Stimulated activated CD8-positive, alpha-beta memory T cell treated with anti-CD3 and anti-CD28 coated beads, Interleukin-7, amount 100 ng/mL, for 1 hour (primary cell): ENCODE measurements at places on chromosomes 5 and 9.

GRCh38 chr5:73213566-73213998, 40.6 kb downstream of the TMEM174 start:
- no peak for DNase-seq

- no peak for DNase-seq
Observed at GRCh38 chr5:95940758-95941682, 20.6 kb downstream of the ELL2 start.

- DNase-seq: no peak
Observed at GRCh38 chr5:22258139-22258538, 595.0 kb downstream of the CDH12 start.

GRCh38 chr9:16125629-16126028, 572.8 kb downstream of the CCDC171 start:
- no peak for DNase-seq

DNA sequence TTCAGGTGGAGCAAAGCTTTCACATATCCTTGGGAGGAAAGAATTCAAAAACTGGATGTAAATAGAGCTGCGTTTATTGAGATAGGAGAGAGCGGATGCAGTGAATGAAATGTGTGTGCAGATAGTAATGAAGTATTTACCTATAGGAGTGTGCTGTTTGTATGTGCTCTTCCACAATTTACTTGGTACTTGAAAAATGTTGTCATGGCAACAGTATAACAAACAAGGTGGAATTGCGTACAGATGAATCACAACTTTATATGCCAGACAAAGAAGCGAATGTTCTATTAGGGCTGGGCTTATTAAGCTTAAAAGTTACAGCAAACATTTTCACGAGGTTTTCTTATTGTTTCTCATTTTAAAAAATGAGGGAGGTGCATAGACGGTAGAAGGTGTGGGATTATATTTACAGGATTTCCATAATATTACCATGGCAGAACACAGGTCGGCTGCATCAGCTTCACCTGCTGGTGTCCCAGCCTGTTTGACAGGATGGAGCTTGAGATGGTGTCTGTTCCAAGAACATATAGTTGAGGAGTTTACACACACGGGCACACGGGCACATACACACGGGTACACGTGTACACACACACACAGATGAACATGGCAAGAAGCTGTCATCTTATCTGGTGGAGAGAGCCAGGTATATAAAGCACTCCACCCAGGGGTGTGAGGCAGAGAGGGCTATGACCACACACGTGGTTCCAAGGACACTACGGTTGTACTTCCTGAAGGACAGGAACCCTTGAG, 155.7 kb downstream of the RMI1 start:
- no peak for DNase-seq

GRCh38 chr9:117679416-117679815, 24.8 kb upstream of the TLR4 start:
- DNase-seq: no peak

DNA sequence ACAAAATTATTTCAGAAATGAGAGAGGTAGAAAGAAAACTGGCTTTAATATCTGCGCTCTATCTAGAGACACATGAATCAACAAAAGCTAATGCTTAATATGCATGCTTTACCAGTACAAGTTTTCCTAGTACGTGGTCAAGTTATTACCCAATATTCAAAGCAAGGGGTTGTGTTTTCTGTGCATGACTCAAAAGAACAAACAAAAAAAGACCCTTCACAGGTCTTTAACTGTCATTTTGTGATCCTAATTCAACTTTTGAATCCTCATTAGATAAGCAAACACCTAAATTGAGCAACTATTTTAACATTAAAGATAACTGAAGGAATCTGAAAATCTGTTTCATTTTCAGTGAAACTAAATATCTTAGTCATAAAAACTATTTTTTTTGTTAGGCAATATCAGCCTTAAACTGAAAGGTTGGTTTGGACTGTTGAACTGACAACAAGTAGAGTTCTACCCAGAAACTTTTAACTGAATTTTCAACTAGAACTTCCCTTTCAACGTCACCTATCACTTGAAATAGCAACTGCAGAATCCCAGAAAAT, 12.5 kb downstream of the ST8SIA4 start:
- no peak for DNase-seq

DNA sequence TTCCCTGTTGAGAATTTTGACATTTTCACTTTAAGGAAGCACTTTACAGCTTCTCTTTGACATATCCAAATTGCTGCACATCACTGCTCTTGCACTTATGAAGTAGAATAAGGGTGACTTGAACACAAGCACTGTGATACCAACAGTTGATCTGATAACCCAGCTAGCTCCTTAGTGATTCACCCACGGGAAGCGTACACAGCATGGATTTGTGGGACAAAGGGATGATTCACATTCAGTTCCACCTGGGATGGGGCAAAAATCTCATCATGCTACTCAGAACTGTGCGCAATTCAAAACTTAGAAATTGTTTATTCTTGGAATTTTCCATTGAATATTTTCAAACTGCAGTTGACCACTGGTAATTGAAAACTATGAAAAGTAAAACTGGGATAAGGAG, 1565.5 kb upstream of the CDH9 start:
- no peak for DNase-seq

DNA sequence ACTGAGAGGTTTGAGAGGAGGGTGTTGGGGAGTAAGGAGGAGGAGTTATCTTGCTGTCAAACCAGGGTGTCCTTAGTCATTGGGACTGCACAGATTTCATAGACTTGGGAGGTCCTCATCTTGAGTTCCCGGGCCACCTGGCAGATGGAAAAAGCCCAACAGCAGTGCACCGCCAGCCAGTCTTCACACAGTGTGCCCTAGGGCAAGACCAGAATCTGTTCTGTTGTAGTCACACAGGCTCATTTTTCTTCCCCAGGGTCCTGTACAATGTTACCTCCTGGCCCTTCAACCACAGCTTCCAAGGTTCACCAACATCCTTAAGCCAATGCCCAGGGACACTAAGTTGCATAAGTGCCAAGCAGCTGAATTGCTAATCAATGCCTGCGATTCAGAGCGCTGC, 21.0 kb downstream of the PLAC8L1 start:
- DNase-seq: no peak

DNA sequence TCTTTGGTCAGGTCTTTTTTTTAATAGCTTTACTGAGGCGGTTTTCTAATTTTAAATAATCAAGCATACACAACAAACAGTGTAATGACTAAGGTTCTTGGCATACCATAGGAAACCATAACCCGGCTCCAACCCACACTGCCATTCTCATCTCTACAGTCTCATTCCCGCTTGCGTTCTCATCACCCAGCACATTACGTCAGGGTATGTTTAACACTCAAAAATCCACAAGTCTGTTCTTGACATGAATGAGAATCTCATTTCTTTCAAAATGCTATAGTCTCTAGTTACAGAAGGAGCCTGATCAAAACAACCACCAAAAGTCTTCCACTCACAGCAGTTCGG, 505 bp downstream of the C5orf34 start:
- no peak for DNase-seq

DNA sequence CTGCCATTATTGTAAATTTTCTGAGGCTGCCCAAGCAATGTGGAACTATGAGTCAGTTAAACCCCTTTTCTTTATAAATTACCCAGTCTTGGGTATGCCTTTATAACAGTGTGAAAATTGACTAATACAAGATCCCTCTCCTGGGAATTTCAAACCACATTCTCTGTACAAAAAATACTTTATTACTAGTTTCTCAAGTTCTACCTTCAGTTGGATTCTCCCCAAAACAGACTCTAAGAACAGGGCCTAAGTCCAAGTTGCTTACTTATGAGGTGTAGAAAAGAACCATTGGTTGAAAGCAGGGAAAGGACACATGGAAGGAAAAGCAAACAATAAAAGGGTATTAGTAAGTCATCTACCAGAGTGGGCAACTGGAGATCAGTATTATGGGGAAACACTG, 343.2 kb downstream of the TMEM232 start:
- DNase-seq: no peak

- DNase-seq: no peak
Observed at GRCh38 chr9:68710111-68710471, 5.1 kb downstream of the PIP5K1B start.
